ENCODE measurements at places on chromosomes 3 and 15.

DNA sequence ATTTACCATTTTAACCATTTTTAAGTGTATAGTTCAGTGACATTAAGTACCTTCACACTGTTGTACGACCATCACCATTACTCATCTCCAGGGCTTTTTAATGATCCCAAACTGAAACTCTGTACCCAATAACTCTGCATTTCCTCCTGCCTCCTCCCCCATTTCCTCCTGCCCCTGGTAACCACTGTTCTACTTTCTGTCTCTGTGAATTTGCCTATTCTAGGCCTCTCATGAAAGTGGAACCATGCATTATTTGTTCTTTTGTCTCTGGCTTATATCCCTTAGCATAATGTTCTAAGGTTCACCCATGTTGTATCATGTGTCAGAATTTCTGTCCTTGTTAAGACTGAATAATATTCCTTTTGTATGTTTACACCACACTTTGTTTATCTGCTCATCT lies 154.2 kb downstream of the MECOM start:
- DNase-seq, result no peak

DNA sequence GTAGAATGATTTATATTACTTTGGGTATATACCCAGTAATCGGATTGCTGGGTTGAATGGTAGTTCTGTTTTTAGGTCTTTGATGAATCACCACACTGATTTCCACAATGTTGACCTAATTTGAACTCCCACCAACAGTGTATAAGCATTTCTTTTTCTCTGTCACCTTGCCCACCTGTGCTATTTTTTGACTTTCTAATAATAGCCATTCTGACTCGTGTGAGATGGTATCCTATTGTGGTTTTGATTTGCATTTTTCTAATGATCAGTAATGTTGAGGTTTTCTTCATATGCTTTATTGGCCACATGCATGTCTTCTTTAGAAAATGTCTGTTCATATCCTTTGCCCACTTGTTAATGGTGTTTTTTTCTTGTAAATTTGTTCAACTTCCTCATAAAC lies 340.8 kb downstream of the PLOD2 start:
- DNase-seq, result no peak

DNA sequence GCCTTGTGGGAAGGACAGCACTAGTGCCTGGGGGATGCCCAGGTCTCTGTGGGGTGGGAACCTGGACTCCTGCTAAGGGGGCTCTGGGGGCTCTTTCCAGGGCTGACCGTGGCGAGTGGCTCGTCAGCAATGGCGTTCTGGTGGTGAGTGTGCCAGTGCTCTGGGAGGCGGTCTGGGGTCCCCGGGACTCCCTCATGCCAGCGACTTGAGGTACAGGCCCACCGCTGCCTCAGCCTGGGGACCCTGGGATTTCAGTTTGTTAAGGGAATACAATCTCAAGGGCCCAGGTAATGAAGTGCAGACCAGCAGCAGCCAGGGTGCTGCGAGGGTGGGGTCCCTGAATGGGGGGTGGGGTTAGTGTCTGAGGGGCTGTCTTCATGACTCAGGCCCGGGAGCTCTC lies 2.5 kb downstream of the PLA2G4B start:
- no peak for DNase-seq

GRCh38 chr3:44240061-44240460 lies 1.6 kb upstream of the TOPAZ1 start:
- DNase-seq, result no peak

GRCh38 chr3:94494992-94495391 lies 432.1 kb downstream of the NSUN3 start:
- no peak for DNase-seq

DNA sequence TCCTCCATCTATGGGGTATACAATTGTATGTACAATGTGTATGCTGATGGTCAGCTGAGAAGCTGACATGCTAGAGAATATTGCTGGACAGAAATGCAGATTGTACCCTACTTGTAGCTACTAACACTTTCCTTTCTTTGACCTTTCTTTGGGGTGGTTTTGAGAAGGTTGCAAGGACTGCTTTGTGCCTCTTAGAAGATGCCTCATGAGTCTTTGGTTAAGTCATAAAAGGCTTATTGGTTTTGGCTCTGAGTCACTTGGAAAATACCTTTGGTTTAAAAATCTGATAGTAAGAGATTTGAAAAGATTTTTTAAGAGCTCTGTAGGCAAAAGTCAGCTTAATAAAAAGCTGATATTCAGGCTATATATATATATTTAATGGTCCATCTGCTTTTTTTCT lies 71.5 kb downstream of the ZMAT3 start:
- no peak for DNase-seq

DNA sequence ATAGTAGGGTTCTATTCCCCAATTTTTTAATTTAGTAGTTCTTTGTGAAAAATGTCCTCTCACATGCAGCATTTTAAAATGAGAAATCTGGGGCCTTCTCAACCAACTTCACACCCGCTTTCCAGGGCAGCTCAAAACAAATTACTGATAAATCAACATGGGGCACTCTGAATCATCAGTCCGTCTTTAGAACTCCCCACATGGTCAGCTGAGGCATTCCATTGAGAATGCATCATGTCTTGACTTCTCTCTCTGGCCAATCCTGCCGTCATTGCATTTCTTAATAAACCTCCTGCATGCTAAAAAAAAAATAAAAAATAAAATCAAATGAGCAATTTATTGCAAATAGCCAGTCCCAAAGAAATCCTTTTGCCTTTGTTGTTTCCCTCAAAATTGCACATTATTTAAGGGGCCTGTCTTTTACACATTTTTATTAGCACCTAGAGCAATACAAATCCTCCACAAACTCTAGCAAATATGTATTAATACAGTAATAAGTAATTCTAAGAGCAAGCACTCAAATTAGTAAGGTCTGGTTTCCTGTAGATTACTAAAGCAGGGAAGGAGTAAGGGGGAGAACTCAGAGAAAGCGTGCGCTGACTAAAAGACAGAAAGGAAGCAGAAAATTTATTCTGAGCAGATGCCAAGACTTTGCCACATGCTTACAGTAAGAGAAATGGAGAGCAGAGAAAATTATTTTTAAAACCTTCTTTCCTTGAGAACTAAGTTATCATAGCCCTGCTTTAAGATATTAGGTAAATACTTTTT lies 175.7 kb downstream of the TNIK start:
- no peak for DNase-seq

- no peak for DNase-seq
These were observed 44.4 kb upstream of the SPTSSB start for GRCh38 chr3:161415506-161416231.

DNA sequence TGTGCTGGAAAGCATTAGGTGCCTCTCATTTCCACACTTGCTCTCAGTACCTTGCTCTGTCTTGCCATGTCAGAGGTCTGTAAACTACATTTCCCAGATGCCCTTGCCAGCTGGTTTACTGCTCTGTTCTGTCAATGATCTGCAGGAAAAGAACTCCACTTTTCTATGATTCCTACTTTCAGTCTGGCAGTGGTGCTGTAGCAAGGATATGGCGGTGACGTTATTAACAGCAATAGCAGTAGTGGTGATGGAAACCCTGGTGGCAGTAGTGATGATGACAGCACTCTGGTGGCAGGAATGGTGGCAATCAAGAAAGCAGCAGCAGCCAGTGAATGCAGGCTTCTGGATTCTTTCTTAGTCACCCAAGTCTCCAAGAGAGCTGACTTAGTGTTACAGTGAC lies 665.2 kb downstream of the DIPK2A start:
- DNase-seq, result no peak

GRCh38 chr3:109396806-109397205 lies 59.5 kb upstream of the DPPA4 start:
- DNase-seq, result no peak

GRCh38 chr15:39786447-39787056 lies 3.9 kb upstream of the FSIP1 start:
- DNase-seq, result no peak

DNA sequence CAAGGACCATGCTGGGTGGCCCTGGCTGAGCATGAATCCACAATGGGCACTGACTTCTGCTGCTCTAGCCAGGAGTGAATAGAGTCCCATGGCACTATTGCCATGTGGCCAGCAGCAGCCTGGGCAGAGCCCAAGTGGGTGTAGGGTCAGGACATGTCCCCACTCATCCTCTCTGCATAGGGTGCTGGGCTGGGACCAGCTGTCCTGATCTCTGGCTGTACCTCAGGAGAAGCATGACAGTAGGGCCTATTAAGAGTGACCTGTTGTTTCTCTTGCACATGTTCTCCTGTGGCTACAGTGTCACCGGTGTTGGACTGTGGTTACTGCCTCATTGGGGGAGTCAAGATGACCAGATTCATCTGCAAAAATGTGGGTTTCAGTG lies 46.9 kb downstream of the DLEC1 start:
- no peak for DNase-seq

GRCh38 chr15:82790321-82790720 lies 15.5 kb downstream of the FSD2 start:
- DNase-seq, result no peak

DNA sequence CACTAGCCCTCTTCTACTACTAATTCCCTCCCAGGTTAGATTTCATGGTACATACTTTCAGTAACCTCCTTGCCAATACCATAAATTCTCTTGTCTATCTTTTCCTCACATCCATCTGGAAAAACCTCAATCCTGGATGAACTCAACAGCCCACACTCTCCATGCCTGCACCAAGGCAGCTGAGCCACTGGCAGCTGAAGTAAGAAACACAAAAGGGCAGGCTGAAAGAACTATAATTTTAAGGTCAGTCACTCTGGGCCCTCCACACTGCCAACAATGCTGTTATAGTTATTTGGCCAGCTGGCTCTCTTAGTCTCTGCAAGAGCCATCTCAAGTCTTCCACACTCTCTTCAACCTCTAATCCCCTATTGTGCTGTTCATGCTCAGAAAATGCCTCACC lies 15.1 kb upstream of the TIPARP start:
- DNase-seq, result no peak

DNA sequence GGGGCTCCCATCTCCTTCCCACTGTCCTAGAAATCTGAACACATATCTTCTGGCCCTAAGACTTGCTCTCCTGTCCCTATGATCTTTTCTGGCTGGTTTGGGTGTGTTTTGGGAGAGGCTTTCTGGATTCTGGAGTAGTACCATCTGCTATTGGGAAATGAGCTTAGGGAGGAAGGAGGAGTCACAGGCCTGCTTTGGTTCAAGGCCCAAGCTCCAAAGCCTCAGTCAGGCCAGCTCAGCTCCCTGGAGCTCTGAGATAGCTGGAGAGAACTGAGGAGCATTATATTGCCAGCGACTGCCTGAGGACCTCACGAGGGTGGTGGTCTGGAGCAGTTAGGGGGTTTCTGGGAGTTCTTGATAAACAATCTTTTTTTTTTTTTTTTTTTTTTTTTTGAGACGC lies 18.7 kb downstream of the RASGRF1 start:
- DNase-seq, result no peak

- DNase-seq, result no peak
These were observed 941 bp upstream of the SH3BP5 start for GRCh38 chr3:15333099-15333955.

GRCh38 chr3:4523710-4524698 lies 30.9 kb downstream of the ITPR1 start:
- DNase-seq, result no peak

DNA sequence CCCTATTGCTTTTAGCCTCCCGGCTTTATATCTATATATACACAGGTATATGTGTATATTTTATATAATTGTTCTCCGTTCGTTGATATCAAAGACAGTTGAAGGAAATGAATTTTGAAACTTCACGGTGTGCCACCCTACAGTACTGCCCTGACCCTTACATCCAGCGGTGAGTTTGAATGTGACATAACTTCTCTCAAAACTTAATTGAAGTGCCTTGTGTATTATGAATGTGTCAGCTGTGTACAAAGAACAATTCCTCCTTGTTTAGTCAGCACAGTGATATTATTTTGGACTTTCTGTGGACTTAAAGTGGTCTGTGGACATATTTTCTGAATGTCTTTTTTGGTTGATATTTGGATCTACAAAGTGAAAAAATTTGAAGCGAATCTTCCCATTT lies 220 bp downstream of the TP63 start:
- no peak for DNase-seq

- DNase-seq, result no peak
These were observed 106.3 kb downstream of the ETFA start for GRCh38 chr15:76204916-76205460.

DNA sequence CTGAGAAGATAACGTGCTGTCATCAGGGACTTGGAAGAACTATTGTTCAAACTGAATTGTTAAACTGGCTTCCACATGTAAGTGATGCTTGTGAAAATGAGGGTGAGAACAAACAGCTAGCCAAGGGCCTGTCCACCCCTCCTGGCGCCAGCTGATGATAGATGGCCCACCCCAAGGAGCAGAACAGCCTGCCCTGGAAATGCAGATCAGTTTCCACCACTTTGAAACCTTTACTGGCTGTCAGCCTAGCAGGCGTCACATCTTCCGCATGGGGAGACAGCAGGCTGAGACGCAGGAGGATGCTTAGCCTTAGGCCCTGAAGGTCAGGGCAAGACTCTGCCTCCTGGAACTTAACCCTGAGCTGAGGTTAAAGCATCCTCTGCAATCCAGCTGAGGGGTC lies 6.4 kb upstream of the SLC51B start:
- no peak for DNase-seq

DNA sequence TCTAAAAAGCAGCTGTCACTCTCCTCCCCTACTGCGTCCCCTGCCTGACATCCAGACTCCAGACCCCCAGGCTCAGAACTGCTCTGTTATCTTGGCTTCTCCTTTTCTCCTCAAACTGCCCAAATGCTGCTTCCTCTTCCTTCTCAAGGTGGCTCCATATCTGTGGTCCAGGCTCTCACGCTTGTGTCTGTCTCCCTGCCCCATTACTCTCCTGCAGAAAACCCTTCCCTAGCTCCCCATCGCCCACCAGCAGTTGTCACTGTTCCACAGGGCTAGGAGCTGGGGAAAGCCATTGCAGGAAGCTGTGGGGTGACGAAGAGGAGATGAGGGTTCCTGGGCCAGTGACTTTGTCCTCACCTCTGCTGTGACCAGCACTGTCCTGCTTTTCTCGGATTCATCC lies 30.7 kb upstream of the CGNL1 start:
- no peak for DNase-seq

GRCh38 chr3:180911876-180912303 lies 580 bp upstream of the FXR1 start:
- no peak for DNase-seq

GRCh38 chr15:85545752-85546151 lies 165.3 kb downstream of the AKAP13 start:
- no peak for DNase-seq

DNA sequence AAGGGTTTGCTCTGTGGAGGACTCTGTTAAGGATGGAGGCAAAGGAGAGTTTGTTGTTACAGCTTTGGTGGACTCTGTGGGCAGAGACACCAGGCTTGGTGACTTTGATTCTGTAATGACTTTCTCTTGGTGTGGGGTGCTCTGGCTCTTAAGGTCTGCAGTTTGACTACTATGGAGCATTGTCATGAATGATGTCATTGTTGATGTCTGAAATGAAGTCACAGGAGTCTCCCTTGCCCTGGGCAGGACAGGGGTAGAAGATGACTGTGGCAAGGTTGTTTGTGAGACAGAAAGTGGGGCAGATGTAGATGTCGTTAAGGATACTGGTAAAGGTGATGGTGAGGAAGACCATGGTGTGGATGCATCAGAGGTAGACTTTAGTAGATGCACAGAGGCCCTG lies 42.7 kb downstream of the HEG1 start:
- no peak for DNase-seq

DNA sequence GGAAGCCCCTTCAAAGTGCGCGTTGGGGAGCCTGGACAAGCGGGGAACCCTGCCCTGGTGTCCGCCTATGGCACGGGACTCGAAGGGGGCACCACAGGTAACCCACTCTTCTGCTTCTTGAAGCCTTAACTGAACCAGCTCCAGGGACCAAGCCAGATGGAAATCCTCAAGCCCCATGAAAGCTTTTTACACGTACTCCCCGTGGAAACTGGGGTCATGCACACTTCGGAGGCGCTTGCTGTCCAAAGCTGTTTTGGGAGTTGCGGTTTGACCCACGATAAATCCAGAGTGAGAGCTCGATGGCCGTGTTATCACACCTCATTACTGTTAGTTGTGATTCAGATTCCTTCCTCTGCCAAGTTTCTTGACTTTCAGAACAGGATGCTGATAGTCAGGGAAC lies 47.5 kb downstream of the DNASE1L3 start:
- no peak for DNase-seq
